Activated T-cell treated with anti-CD3 and anti-CD28 coated beads for 1 hour (primary cell): ENCODE measurements at places on chromosomes 3 and 15.
A peak's percentile ranks its signal among the peaks of the same experiment; 100 is the strongest.

GRCh38 chr3:94398036-94398435, 335.2 kb downstream of the NSUN3 start:
- DNase-seq: no peak

- DNase-seq: no peak
Measured at GRCh38 chr3:41742121-41742520, 219.8 kb downstream of the ULK4 start.

- DNase-seq: no peak
Measured at GRCh38 chr3:43076857-43077256, 29.0 kb downstream of the POMGNT2 start.

DNA sequence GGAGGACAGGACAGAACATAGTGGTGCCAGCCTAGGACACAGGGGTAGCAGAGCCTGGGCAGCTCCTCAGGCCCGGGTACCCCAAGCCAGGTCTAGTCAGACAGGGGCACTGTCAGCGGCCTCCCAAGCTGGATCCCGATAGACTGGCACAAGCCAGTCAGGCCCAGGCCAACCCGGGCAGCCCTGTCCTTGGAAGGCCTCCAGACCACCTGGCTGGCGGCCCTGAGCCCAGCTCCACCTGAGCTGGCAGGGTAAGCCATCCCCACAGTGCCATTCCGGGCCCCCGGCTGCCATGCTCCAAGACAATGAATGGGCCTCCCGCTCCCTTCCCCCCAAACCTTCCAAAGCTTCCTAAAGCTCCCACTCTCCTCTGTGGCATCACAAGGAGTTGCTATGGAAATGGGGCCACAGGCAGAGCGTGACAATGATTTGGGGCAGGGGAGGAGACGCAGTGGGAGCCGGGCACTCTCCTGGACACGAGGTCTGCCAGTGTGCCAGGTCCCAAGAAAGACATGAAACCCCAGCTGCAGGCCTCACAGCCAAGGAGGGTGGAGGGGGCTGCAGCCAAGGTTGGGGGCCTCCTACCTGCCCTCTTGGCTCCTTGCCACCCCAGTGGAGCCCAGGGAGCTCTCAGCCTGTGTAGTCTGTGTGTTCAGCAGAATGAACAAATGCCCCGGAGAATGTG, 165.6 kb upstream of the LINGO1 start:
- no peak for DNase-seq

DNA sequence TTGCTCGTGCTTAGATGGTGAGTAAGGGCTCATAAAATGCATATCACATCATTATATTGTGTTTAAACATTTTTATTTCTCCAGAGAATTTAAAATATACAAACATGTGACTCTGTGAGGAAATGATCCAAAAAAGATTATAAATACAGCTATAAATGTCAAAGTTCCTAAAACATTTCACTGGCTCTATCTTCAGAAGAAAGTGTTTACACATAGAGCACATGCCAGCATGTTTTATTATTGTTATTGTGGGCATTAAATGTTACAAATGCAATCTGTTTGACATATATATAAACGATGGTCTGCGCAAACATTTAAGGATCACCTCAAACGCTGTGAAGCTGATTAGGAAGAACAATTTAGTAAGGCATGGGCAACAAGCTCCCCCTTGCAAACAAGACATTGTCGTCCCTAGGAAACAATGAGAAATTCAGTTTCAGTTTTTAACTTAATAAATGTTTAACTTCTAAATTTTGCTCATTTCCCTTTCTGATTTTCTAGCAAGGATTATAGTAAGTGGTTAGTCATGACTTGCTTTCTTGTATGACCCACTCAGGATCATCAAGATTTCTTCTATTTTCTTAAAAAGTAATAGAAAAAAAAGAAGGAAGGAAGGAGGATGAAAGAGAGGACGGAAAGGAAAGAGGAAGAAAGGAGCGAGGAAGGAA, 207.5 kb downstream of the SATB1 start:
- DNase-seq: no peak

GRCh38 chr3:71930056-71930991, 145.4 kb upstream of the PROK2 start:
- no peak for DNase-seq

DNA sequence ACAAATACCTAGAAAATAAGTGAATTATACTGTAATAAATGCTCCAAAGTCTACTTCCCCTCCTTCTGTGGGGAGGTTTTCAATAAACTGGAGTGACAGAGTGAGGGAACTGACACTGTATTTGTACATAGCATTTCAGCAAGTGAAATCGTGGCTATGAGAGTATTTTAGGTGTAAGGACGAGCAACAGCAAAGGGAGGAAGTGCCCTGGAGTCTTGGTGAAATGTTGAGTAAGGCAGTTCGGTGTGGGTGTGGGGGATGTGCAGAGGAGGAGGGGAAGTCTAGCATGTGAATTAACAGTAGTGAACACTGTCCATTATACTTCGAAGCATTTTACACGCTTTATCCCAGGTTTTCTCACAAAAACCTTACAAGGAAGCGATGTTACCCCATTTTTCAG, 18.1 kb upstream of the P2RY13 start:
- DNase-seq: no peak

DNA sequence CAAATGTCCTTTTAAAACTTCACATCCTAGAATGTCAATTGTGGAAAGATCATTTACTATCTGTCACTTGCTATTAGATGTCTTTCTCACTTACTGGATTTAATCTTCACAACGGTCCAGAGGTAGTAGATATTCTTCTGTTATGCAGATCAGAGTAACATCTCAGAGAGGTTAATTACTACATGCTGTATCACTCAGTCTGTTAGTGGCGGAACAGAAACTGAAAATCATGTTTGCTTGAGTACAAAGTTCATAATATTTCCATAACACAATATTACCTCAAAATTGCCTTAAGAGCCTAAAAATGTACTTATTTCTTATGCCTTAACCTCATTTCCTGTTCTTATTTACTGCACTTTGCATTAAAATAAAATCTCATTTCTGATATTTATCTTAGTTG, 28.6 kb upstream of the GPR149 start:
- DNase-seq: no peak

DNA sequence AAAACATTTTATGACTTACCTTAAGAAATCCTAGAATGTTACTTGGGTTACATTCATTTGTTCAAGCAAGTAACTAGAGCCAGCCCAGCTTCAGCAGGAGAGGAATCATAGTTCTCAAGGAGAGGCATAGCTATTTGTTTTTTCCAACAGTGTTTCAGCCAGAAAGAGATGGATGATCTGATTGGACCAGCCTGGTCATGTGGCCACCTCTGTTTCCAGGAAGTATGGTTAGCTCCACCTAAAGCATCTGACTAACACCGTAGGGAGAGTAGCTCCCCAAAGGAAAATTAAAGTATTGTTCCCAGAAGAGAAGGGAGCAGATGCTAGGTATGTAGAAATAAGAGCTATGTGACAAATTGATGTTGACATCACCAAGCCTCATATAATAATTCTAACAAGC, 417.1 kb downstream of the TAFA4 start:
- DNase-seq: no peak

GRCh38 chr3:159273608-159274007, 471.8 kb downstream of the MFSD1 start:
- DNase-seq: no peak

DNA sequence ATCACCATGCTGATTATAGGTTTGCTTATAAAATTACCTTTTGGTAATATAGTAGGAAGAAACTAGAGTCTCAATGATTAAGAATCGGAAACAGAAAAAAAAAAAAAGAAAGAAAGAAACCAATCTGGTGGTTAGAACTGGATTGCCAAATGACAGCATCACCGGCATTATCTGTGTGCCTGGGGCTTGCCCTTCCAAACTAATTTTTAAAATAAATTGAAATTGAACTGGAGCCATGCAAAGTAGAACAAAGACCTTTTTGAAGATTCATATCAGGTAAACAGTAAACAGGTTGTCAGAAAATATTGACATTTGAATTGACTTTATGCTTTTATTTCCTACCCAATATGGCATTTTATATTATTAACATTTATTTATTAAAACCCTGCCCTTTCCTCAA, 11.2 kb upstream of the CPB1 start:
- DNase-seq: no peak

- DNase-seq: no peak
Measured at GRCh38 chr3:62145086-62145757, 228.1 kb downstream of the FEZF2 start.

DNA sequence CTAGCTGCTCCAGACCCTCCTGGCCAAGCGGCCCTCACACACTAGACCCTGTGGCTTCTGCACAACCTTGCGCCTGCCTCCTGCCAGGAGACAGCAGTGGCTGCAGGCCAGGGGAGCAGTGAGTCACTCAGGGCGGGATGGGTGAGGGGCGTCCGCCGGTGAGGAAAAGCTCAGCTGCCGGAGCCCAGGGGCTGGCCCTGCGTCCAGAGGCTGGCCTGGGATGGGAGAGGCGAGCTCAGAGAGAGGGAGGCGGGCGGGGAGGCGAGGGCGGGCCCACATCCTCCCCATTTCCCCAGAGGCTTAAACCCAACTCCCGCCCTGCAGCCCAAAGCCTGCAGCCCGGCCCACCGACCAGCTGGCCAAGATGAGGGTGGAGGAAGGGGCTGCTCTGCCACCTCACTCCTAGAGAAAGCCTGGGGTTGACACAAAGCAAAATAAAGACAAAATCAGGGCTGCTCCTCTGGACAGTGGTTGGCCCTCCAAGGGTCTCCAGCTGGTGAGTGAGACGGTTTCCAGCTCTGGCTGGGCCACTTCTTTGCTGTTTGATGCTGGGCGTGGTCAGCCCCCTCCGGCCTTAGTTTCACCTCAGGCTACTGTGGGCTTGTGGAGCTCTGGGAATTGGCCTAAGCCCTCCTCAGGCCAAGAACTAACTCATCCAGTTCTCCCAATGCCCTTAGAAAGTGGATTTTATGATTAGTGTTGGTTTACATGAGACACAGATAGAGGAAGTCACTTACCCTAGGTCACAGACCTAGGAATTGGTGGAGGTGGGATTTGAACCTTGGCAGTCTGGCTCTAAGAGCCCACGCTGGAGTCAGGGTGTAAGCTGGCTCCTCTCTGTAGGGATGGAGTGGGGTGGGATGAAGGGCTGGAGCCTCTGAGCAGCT, 50.6 kb downstream of the IQSEC1 start:
- DNase-seq: no peak

DNA sequence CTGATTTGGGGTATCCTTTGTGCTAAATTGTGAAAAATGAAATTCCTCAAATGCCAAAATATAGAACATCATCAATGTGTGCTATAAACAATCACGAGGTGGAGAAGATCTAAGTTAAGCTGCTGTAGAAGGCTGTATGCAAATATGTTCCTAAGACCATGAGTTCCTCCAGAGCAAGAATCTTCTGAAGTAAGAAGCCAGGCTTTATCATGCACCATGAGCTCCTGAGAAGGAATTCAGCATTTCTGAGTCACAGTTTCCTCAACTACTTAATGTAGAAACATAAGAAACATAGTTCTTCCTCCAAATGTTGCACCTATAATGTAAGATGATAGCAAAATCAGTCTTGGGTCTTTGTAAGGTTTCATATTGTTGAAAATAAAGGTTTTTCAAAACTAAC, 241.7 kb upstream of the MDFIC2 start:
- no peak for DNase-seq

GRCh38 chr15:80426316-80426715, 22.1 kb downstream of the ARNT2 start:
- no peak for DNase-seq

GRCh38 chr3:140768941-140769340, 91.1 kb downstream of the TRIM42 start:
- no peak for DNase-seq

GRCh38 chr15:70196372-70197316, 98.9 kb upstream of the TLE3 start:
- peak; percentile 6 for DNase-seq

- no peak for DNase-seq
Measured at GRCh38 chr3:46845397-46845859, 17.8 kb downstream of the MYL3 start.
